NCI-H774 (cell line): ENCODE measurements at places on chromosomes 1 and 21.

DNA sequence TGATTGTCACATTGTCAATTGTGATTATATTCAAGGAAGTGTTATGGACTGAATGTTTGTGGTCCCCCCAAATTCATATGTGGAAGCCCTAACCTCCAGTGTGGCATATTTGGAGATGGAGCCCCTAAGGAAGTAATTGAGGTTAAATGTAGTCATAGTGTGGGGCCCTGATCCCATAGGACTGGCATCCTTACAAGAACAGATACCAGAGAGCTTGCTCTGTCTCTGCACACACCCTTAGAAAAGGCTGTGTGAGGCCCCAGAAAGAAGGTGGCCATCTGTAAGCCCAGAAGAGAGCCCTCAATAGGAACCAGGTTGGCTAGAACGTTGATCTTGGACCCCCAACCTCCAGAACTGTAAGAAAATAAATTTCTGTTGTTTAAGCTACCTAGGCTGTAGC, 28.1 kb downstream of the VANGL1 start:
- no peak for DNase-seq

GRCh38 chr1:117608115-117608615, 2.3 kb downstream of the TENT5C start:
- DNase-seq = no peak

DNA sequence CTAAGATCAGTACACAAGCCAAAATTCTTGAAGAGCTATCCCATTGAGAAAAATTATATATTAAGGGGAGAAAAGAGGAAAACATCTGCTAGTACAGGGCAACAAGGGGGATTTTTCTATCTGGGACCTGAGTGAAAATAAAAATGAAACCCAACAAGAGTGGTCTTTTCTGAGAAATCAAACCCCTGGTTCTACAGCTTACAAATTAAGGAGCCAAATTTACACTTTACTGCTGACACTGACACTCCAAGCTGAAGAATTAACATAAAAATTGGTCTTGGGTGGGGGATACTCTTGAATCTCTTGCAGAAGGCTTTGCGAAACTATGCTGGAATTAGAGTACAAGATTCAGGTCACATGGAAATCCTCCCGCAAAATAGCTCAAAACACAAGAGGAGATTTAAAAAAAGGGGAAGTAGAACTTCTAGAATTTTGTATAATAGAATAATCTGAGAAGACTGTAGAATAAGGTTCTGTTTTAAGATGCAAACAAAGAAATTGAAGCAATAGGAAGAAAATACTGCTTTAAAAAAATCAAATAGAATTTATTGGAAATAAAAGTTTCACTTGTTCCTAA, 32.1 kb upstream of the HSPA13 start:
- DNase-seq = no peak

DNA sequence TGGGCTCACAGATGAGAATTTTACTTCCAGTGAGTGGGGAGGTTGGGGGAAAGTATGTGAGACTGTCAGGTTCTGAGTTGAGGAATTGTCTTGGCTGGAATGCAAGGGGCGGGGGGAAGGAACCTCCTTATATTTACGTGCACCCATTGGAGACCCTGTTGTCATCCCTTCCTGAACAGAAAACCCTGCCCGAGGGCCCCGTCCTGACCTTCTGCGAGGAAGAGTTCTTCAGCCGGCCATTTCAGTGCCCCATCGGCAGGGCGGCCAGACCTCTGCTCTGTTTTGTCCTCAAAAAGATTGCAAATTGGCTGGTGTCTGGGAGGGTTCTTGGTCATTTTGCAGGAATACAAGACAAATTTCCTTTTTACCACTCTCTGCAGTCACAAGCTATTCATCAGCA, 7.1 kb downstream of the KIF26B start:
- DNase-seq = no peak

DNA sequence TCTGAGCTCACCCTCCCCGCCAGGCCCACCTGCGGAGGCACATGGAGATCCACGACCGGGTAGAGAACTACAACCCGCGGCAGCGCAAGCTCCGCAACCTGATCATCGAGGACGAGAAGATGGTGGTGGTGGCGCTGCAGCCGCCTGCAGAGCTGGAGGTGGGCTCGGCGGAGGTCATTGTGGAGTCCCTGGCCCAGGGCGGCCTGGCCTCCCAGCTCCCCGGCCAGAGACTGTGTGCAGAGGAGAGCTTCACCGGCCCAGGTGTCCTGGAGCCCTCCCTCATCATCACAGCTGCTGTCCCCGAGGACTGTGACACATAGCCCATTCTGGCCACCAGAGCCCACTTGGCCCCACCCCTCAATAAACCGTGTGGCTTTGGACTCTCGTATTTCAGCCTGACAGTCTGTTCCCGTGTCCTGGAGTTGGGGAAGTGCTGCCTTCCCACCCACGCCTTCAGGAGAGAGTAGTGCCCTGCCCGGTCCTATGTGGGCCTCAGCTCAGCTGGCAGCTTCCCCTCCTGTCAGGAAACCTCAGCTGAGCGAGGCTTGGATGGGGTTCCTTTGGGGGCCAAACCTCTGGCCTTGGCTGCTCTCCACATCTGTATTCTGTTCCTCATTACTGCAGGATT, 9.2 kb downstream of the ZBTB48 start:
- no peak for DNase-seq

DNA sequence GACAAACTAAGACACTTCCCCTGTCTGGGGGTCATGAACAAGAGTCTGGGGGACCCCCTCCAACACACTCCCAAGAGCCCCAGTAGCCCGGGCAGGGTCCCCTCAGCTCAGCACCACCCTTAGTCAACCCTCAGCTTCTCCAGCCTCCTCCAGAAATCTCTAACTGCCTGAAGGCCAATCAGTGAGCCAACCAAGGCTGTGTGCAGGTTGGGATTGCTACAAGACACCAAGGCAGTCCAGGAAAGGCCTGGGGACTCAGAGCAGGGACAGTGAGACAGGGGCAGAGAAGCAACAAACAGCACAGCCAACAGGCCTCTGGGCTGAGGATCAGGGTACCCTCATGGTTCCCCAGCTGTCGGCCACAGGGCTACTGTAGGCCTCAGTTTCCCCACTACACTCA, 13.3 kb downstream of the SMIM12 start:
- no peak for DNase-seq

GRCh38 chr1:93905734-93906133, 3.5 kb downstream of the GCLM start:
- no peak for DNase-seq

DNA sequence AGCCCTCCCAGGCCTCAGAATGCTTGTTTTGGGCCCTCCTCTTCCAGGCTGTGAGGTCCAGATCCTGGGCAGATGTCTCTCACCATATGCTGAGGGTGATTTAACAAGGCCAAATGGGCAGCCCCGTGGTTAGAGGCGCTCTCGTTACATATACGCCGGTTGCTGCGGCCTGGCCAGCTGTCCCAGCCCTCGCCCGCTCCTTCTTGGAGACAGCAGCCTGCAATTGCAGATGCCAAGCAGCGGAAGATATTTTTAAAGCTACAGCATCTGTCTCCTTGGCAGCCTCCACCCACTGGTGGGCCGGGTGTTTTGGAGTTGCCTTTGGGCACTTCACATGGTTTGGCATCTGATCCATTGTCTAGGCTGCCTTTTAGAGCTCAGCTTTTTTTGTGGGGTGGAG, 178.8 kb upstream of the NFIA start:
- DNase-seq = no peak

GRCh38 chr1:150966011-150966410, 8.6 kb downstream of the CERS2 start:
- DNase-seq = no peak

DNA sequence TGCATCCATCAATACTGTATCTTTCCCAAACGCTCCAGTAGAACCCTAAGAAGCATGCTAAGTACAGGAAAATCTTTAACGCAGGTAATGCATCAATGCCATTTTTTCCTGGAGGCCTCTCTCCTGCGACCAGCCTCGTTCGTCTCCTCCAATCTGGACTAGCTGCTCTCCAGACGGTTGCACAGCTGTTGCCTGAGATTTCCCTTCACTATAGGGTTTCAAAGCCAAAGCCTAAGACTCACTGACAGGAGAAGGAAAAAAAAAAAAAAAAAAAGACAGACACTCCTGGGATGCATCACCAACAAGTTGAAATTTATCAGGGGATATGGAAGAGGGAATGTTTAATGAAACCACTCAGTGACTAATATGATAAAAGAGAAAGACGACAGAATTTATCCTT, 93.0 kb downstream of the APP start:
- DNase-seq = no peak

GRCh38 chr1:151134991-151135390, 11.4 kb downstream of the SEMA6C start:
- DNase-seq = no peak

DNA sequence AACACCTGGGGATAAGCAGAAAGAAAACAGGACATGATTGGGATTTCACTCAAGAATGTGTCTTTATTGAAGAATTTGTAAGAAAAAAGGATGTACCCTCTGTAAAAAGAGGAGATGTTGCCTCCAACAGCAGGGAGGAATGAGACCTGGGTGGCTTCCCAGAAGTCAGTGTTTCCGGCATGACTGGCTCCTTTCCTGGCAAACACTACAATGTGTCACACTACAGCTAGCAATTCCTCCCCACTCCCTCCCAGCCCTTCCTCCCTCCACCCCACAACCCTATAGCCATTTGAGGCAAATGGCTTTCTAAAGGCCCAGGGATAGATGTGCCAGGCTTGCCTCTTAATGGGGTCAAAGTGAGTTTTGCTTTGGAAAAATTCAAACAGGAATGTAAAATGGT, 11.5 kb upstream of the COL8A2 start:
- no peak for DNase-seq

DNA sequence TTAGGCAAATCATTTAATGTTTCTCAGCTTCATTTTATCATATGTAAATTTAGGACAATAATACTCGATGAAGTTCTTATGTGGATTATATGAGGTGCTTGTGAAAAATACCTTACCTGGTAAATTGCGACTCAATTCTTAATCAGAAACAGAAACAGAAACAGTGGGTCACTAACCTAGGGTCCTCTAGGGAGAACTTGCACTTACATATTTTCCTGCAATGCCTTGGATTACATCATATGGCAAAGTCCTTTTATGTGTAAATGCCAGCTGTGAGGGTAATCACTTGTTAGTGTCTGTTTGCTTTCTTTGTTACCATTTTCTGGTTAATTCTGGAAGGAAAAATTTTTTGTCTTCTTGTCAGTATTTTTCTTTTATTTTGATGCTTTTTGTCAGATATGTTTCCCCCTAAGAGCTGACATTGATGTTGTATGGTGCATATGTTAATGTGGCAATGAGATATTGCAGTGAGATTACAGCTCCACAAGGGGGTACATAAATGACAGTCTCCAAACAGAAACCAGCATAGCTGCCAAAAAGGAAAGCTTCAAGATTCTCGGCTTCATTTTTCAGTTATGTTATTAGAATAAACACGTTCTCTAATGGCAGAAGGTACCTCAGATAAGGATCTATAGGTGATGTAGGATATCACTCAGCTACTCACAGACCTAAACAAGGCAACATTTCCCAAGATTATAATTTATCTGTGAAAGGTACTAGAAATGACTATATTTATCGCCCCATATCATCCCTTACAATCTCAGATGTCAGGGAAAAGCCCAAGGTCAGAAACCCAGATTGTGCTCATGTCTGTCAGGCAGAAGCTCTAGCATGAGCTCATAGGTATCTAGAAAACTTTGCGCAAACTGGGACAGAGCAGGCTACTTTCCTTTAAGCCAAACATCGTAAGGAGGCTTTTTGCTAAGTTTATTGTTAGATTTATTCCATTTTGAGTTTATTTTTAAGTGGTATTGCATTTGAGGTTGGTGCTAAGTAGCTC, 119.9 kb downstream of the FASLG start:
- no peak for DNase-seq

DNA sequence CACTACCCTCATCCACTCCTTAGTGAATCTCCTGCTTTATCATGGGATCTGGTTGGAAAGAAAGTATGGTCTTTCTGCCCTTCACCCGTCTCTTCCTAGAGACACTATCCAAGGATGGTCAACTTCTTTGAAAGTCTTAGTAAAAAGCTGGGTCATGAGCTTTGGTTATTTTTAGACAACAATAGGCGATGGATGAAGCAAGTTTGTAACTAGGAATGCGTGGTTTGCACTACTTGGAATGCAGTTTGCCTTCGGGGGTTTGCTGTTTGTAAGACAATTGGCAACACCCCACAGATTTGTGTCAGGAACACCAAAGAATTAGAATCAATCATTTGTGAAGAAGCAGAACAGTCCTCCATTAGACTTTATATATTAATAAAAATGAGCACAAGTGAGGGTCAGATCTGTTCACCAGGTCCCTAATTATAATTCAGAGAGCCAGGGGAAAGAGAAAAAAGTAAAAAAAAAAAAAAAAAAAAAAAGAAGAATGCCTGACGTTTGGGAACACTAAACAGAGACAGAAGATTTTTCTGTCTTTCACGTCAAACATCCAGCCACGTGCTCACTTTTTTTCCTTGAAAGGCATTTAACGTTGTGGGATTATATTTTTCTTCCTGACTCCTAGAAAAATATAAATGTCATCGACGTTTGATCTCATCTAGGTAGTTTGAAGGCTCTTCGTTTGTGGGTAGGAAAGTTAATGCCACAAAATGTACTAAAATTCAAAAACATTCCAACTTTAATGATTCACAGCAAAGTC, 60.7 kb upstream of the BTG3 start:
- DNase-seq = no peak

GRCh38 chr1:84603223-84603622, 29.0 kb upstream of the CTBS start:
- DNase-seq = no peak

- peak; percentile 40 for DNase-seq
Measured at GRCh38 chr1:184771190-184771691, 16.6 kb upstream of the EDEM3 start.

GRCh38 chr1:61204528-61204927, 122.2 kb downstream of the NFIA start:
- no peak for DNase-seq

DNA sequence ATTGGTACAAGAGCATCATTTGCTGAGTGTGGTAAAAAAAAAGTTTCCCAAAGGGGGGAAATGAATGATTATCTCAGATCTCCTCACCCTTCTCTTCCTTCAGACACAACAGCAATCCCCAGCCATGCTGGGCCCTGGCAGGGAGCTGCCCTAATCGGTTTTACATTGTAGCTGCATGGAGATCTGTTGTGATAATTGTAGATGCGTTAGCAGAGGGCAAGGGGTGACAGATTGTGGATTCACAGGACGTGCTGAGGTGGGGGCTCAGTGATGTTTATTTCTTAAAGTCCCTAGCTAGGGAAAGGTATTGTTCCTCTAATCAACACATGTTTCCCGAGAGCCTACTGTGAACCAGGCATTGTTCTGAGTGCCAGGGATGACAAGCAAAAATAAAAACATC, 304.1 kb downstream of the PBX1 start:
- no peak for DNase-seq

DNA sequence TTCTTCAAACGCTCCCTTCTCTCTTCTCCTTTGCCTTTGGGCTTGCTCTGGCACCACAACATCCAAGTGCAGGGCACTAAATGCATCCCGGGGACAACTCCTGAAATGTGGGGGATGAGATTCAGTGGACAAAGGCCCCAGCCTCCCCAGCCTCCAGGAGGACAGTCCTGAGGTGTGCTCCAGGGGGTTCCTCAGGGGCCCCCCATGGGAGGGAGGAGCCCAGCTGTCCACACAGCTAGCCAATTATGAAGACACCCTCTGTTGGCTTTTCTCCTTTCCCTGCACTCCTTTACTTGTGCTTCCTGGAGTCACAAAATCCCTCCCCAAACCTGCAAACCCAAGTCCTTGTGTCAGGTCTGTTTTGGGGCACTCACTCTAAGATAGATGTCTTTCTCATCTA, 735.4 kb downstream of the PTPRU start:
- no peak for DNase-seq

- no peak for DNase-seq
Measured at GRCh38 chr1:155113450-155113980, 14.2 kb upstream of the EFNA1 start.
